HCT116 (cell line): ENCODE measurements at places on chromosomes 5 and 9. TPM values are rescaled to one million over a fixed set of nuclear protein-coding genes. Genes with fewer than 3 reads are reported as not detected.

The RNF145 gene
- 60.6 TPM for total RNA-seq

DNA sequence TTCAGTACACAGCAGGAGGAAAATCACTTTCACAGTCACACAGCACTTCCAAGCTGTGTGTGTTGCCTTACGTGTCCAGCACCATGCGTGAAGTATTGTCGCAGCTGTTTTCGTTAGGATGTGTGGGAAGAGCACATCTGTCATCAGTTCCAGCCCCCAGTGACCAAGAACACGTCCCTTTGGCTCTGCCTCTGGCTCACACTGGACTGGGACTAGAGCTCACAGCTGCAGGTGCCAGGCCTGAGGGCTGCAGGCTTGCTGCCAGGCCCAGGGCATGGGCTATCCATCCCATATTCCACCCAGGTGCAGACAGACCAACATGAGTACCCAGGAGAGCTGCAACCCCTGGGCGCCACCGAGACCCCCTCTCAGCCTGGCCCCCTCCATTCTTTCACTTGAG is 60.5 kb upstream of the ANKRD33B start:
- peaks cover 10% of the 10 kb centered on the region for H3K4me1 ChIP-seq
- no peaks in the 10 kb centered on the region for H3K36me3 ChIP-seq
- no peak overlapping the region for H3K4me3 ChIP-seq

GRCh38 chr5:131379723-131380122 is 115.9 kb downstream of the CDC42SE2 start:
- H3K4me3 ChIP-seq: no peak overlapping the region
- H3K27me3 ChIP-seq: no peaks in the 10 kb centered on the region
- H3K4me1 ChIP-seq: 0 out of 2 replicates have a peak, but pooled peaks cover 2% of the 10 kb centered on the region
- H3K36me3 ChIP-seq: no peaks in the 10 kb centered on the region
- DNase-seq: no peak
- H3K27ac ChIP-seq: no peak overlapping the region

GRCh38 chr5:56026863-56027300 is 32.1 kb upstream of the IL6ST start:
- H3K36me3 ChIP-seq: no peaks in the 10 kb centered on the region
- H3K27me3 ChIP-seq: no peaks in the 10 kb centered on the region
- no peak overlapping the region for H3K27ac ChIP-seq
- no peak overlapping the region for H3K4me3 ChIP-seq

DNA sequence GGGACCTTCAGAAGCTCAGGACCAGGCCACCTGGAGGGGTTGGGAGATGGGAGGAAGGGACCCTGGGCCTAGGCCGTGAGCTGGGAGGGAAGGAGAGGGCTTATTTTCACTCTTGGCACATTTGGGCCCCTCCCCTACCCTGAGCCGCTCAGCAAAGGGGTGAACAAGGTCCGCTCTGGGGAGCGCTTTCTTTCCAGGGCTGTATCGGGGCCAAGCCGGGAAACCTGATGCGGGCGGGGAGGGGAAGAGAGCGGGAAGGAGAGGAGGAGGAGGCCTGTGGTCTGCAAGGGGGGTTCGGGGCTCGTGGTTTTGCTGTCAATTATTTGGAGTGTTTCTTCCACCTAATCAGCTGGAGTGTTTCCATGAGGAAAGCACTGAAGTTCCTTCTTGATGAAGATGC is 62.7 kb upstream of the RXRA start:
- H3K4me1 ChIP-seq: no peaks in the 10 kb centered on the region
- H3K27me3 ChIP-seq: peaks cover 9% of the 10 kb centered on the region
- H3K4me3 ChIP-seq: no peak overlapping the region
- no peaks in the 10 kb centered on the region for H3K36me3 ChIP-seq

DNA sequence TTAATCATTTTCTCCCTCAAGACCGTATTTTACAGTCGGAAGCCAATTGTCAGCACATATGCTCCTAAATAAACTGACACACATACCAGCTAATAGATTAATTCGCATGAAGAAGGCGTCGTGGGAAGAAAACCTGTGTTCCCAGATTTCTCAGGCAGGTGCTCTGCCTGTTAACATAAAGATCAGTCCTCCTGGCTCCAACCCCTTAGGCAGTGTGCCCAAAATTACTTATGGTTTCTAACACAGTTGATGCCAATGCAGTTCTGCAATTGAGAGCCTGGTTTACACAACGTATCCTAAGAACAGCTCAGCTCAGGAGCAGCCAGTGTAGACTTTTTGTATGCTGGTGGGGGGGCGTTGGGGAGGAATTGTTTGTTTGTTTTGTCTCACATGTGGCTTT is 208.3 kb downstream of the ENC1 start:
- H3K27me3 ChIP-seq: no peaks in the 10 kb centered on the region
- no peak overlapping the region for H3K4me3 ChIP-seq
- H3K4me1 ChIP-seq: no peaks in the 10 kb centered on the region

The PCDHA10 gene
- 0.05 TPM for total RNA-seq

DNA sequence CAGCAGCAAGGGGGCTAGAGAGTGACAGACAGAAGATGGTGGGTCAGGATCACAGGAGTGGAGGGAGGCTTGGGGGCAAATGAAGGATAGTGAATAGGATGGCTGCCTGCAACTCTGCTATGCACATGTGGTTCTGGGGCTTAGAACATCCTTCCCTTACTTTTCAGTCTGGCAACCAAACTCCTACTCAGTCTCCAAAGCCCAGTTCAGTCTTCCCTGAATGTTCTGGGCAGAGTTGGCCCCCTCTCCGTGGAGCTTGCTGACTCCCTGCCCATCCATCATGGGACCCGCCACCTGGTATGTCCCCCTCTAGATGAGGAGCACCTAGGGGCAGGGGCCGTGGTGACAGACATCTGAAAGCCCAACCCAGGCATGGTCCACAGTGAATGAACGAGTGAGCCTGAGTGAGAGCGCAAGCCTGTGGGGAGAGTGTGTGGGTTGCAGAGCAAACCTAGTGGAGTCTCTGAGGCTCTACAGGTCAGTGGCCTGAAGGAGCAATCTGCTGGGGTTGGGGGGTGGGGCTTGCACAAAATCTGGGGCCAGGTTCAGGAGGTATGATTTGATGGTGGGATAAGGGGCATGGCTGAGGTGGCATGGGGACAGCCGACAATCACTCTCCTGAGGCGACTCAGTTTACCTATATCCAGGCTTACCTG is 180.6 kb downstream of the FGF18 start:
- no peak overlapping the region for H3K4me3 ChIP-seq
- no peaks in the 10 kb centered on the region for H3K27me3 ChIP-seq
- H3K4me1 ChIP-seq: peaks cover 9% of the 10 kb centered on the region; the same call in 1 of the 2 replicates
- H3K36me3 ChIP-seq: no peaks in the 10 kb centered on the region
- DNase-seq: no peak

GRCh38 chr9:133679466-133680061 is 43.4 kb downstream of the DBH start:
- H3K27me3 ChIP-seq: no peaks in the 10 kb centered on the region
- H3K4me3 ChIP-seq: no peak overlapping the region
- no peak overlapping the region for H3K27ac ChIP-seq
- DNase-seq: no peak
- H3K36me3 ChIP-seq: no peaks in the 10 kb centered on the region

The EQTN gene
- total RNA-seq: not detected

The INSL4 gene
- total RNA-seq: not detected

DNA sequence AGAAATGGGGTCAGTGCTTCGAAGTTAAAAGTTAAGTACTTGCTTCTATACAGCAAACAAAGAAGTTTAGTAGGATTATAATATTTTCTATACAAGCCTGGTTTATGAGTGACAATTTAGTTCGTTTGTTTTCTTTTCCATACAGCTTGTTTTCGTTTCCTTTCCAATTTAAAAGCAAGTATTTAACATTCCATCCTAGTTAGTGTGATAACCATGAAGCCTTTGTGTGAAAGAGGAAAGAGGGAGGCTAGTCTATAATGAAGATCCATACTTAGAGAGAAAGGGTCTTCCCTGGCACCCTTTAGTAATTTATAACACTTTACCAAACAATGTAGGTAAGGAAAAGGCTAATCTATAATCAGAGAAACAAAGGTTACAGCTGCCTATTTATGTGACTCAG is 51.0 kb downstream of the SLC1A1 start:
- H3K4me3 ChIP-seq: no peak overlapping the region
- no peaks in the 10 kb centered on the region for H3K4me1 ChIP-seq
- no peaks in the 10 kb centered on the region for H3K36me3 ChIP-seq
- H3K27me3 ChIP-seq: no peaks in the 10 kb centered on the region
- H3K27ac ChIP-seq: no peak overlapping the region

DNA sequence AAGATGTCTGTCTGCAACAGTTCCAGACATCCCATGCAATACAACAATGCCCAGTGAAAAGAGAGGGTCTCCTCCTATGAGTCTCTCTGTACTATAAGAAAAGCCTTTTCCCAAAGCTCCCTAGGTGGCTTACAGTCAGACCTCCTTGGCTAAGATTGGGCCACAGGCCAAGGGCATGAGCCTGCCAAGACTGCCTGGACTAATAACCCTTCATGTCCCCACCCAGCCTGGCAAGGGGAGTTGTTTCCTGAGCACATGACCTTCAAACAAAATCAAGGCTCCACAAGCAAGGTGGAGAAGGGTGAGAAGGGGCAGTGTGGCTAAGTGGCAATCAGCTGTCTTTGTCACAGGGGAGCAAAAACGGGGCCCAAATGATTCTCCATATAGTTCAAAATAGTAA is 75.6 kb upstream of the ZSWIM6 start:
- H3K36me3 ChIP-seq: no peaks in the 10 kb centered on the region
- no peaks in the 10 kb centered on the region for H3K4me1 ChIP-seq
- H3K4me3 ChIP-seq: no peak overlapping the region
- no peaks in the 10 kb centered on the region for H3K27me3 ChIP-seq
- no peak overlapping the region for H3K27ac ChIP-seq

- peak overlapping the region; percentile 23; the same call in 1 of the 2 replicates for H3K27ac ChIP-seq
- H3K36me3 ChIP-seq: no peaks in the 10 kb centered on the region
- DNase-seq: no peak
- peak overlapping the region; percentile 85 for H3K4me3 ChIP-seq
Measured at GRCh38 chr9:122091682-122092592, 1.2 kb downstream of the TTLL11 start.

DNA sequence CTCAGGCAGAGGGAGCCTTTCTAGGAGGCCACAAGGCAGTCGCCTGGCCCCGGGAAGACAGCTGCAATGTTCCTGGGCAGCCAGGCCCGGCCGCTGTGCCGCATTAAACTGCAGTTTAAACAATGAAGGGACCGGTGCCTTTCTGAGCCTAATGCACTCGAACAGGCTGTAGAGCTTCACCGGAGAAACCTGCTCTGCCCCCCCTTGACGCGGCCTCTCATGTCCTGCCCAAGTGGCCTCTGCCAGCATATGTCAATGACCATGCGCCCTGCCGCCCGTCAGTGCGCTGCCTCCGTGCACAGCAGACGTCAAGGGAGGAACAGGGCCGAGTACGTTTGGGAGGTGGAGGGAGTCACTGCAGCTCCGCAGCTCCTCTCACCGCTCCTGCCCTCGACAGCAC is 38.4 kb upstream of the BARHL1 start:
- H3K27ac ChIP-seq: no peak overlapping the region
- H3K4me1 ChIP-seq: peaks cover 3% of the 10 kb centered on the region; the same call in 1 of the 2 replicates
- H3K4me3 ChIP-seq: no peak overlapping the region
- H3K36me3 ChIP-seq: no peaks in the 10 kb centered on the region
- no peak for DNase-seq

DNA sequence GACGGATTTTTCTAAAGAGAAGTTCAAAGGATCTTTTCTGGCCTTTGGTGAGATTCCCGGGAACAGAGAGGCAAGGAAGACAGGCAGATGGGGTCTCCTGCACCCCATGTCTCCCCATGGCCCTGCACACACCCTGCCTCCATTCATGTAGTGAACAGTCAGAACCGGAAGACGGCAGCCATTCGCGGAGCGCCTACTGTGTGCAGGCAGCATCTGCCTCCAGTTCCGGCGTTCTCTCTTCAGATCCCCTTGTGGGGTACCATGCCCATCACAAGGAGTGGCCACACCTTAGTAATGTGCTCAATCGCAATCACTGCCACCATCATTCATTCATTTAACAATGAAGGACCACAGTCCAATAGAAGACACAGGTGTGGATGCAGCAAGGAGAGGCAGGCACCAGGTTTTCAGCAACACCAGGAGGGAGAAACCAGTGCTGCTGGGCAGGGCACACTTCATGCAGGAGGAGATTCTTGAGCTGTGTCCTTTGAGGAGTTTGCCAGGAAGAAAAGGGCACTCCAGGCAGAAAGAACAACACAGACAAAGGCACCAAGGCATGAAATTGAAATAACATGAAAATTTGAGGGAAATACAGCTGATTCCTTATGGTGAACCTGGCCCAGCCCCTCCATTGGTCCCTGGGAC is 171.5 kb upstream of the PHYKPL start:
- no peaks in the 10 kb centered on the region for H3K27me3 ChIP-seq
- no peak for DNase-seq
- H3K27ac ChIP-seq: no peak overlapping the region
- no peak overlapping the region for H3K4me3 ChIP-seq
- H3K36me3 ChIP-seq: no peaks in the 10 kb centered on the region

DNA sequence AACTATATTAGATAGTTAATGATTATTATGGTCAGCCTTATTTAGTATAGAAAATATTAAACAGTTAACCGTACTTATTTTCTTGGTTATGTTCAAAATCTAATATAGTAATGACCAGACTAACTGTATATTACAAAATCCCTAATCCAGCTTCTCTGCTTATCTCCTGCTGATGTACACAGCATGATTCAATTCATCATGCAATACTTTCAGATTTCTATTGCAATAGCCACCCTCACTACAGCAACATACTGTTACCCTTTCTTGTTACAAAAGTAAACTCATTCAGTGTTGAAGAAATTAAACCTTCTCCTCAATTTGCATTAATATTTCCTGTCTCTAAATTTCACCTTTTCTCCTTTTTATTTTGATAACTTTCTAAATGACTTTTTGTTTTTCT is 1375.0 kb upstream of the NUDT12 start:
- no peak overlapping the region for H3K27ac ChIP-seq
- H3K4me3 ChIP-seq: no peak overlapping the region
- DNase-seq: no peak
- no peaks in the 10 kb centered on the region for H3K36me3 ChIP-seq
